Putamen (tissue), 1 donor: ENCODE measurements at places on chromosomes 5 and 9.

DNA sequence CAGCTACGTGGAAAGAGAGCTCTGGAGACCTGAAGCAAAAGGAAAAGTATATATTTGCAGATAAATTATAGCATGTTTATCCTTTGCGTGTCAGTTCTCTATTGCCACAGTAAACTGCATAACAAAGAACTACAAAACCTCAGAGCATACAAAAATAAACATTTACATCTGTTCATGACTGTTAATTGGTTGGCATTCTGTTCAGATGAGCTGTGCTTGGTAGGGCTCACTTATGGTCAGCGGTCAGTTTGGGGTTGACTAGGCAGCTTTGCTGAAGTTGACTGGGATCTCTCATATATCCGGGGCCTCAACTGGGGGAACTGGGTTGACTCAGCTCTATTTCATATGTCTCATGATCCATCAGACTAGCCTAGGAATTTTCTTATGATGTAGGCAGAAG, 257.7 kb downstream of the TLE1 start:
- DNase-seq: no peak

DNA sequence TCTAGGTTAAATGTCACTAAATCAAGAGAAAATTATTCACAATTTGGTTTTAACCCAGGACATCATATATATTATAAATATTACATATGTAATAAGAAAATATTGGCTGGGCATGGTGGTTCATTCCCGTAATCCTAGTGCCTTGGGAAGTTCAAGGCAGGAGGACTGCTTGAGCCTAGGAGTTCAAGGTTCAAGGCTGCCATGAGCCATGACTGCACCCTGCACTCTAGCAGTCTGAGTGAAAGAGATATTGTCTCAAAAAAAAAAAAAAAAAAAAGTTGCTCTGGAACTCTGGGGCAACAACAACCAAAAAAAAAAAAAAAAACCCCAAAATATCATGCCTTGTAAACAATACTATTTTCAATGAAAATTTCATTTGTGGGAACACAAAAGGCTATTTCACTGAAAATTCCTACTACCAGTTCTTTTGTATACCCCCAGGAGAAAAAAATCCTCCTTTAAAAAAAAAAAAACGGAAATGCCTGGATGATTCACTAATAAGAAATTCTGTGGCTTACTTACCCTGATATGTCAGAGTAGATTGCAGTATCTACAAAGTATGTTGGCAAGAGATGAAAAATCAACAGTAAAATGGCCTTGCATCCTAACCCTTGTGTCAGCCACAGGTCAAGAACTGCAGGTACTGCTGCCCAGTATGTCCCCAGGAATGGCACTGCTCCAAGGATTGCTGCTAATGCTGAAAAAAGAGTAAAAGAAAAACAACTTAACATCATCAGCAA, 22.6 kb upstream of the CTNNAL1 start:
- DNase-seq: no peak

GRCh38 chr9:93624977-93625376, 48.6 kb downstream of the PHF2 start:
- no peak for DNase-seq

GRCh38 chr9:6367128-6367890, 39.1 kb downstream of the TPD52L3 start:
- no peak for DNase-seq

- peak; percentile 28 for DNase-seq
Measured at GRCh38 chr5:125612181-125612721, 811.0 kb upstream of the GRAMD2B start.

- DNase-seq: peak; percentile 13
Measured at GRCh38 chr5:891837-892393, 686 bp downstream of the BRD9 start.

DNA sequence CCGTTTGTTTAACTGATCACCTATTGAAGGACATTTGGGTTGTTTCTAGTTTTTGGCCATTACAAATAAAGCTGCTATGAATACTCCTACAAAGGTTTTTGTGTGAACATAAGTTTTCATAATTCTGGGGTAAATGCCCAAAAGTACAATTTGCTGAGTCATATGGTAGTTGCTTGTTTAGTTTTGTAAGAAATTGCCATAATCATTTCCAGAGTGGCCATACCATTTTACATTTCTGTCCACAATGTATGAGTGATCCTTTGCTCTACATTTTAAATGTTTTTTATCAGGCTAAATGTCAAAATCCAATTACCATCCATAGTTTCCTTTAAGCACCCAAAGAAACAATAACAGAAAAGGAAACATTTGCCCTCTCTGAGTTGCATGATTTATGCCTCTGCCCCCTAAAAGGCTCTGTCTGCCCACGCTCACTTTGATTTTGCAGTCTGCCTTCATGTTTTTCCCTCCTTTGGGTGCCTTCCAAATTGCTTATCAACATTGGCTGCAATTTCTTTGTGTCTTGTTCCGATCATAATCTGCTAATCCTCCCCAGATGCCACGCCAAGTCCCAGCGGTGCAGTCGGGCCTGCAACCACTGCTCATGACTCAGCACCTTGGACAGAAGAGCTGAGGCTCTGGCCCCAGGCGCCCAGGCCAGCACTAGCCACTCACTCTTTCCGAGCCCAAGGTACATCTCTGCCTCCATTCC, 339.2 kb downstream of the PIK3R1 start:
- DNase-seq: no peak

GRCh38 chr5:14397717-14398116, 183.9 kb upstream of the OTULINL start:
- no peak for DNase-seq

GRCh38 chr9:12798066-12798770, 23.4 kb downstream of the LURAP1L start:
- no peak for DNase-seq

DNA sequence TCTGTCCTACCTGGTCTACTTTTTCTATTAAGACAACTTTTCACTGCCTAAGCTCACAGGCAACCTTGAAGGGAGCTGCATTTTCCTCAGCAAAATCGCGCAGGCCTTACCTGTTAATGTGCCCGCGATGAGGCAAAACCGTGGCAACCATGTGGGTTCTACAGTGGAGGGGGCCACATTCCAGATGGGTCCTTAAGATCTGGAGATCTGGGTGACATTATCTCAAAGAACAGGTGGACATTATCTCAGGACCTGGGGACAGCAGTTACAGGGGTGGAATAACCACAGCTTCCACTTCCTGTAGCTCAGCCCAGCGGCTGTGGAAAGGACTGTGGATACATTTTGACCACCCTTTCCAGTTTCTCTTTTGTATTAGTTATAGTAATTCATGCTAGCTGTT, 112.8 kb upstream of the PTCH1 start:
- no peak for DNase-seq

DNA sequence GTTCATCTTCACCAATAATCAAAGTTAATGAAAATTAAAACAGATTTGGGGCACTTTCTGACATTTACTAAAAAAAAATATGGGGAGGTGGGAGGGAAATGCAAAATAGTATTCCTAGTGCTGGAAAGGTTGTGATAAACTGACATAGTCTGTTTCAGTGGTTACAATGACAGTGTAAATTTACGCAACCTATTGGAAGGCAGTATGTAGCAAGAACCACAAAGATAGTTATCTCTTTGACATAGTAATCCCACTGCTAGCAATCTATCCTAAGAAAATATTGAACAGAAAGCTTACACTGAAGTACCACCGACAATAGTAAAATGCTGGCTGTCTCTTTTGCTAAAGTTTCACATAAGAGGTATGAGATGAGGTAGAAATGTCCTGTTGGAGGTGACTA, 15.1 kb upstream of the EPB41L4B start:
- DNase-seq: no peak

DNA sequence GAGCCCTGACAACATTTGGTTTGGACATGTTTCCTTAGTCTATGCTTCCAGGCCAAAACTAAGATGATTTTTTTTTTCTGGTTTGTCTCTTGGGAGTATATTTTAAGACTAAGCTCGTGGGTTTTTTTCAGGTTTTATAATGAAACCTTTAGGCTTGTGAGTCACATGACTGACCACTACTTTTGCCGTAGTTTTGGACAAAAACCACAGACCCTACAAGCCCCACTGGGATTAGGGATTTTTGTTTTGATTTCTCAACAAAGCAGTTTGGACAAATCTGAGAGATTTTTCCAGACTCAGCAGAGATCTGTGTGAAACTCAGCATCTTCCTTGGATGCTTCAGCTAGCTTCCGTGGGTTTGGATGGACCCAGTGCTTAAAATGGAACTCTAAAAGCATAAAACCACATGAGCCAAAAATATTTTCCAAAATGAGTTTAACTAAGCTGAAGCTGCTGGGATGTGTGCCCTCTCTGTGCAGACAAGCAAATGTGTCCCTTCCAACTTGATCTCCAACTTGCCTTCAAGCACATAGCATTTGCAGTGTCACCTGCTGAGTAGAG, 70.3 kb upstream of the SMIM15 start:
- DNase-seq: no peak

DNA sequence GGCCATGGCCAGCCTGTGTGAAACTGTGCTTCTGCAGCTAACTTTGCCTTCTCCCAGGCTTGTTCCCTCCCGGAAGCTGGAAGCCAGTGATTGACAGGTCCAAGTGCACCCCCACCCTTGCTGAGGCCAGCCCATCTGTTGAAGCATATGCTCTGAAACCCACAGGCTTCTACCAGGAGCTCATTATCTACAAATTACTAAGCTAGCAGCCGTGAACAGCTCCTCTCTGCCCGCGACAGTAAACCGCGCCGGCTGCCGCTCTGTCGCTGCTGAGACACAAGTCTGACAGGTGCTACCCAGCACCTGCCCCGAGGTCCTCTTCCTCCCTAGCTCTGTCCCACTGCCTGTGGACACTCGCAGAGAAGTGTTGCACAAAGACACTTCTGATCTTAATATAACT, 490.9 kb downstream of the GADD45G start:
- no peak for DNase-seq

GRCh38 chr5:153130296-153130695, 360.2 kb upstream of the GRIA1 start:
- no peak for DNase-seq

- DNase-seq: no peak
Measured at GRCh38 chr5:14594378-14595074, 12.9 kb downstream of the OTULINL start.

- DNase-seq: no peak
Measured at GRCh38 chr5:8897316-8897715, 648.6 kb downstream of the SEMA5A start.

- DNase-seq: no peak
Measured at GRCh38 chr9:120723565-120723964, 9.3 kb upstream of the MEGF9 start.

DNA sequence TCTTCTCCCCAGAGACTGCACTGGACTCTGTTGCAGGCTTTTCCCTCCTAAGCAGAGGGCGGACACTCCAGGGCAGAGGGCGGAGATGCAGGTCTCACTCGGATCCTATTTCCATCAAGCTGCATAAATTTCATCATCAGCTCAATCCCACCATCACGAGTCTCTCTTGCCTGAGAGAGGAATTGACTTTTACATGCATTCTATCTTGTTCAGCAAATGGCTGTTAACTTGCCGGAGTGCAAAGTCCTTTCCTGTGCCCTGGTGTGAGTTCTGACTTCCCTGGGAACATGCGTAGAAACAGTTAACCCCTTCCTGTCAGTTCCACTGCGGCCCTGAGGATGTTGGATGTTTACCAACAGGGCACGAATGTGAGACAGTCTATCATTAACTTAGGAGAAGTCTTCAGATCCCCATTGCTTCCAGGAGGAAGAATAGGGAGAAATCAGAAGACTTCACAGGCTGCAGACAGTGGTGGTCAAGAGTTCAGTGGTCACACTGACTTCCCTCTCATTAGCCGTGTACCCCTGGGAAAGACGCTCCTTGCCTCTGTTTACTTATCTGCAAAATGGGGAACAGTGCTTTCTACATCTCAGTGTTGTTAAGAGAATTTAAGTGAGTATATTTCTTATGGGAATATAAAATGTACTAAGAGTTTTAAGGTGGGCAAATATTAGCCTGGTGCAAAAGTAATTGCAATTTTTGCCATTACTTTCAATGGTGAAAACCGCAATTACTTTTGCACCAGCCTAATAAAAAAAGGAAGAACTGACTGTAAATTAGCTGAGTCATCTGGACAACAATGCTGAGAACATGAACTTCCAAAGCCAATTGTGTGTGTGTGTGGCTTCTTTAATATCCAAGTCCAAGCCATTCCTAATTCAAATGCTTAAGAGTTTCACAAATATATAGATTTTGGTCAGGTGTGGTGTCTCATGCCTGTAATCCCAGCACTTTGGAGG, 248.0 kb downstream of the DRD1 start:
- no peak for DNase-seq

DNA sequence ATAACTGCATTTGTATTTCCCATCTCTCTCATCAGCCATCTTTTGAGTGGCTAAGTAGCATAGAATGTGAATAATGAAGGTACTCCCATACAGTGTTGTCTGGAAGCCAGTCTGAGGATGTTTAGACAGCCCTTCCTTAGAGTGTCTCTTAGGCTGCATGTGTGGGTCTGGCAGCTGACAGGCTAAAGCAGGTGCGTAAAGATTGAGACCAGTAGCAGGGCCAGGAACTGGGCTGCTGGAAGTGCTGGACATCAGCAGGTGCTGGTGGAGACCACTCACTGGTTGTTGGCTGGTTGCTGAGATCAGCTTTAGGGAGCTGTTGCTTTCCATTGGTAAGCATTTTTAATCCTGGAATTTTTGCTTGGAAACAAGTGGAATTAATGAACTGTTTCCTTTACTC, 197.5 kb downstream of the PCSK5 start:
- no peak for DNase-seq

DNA sequence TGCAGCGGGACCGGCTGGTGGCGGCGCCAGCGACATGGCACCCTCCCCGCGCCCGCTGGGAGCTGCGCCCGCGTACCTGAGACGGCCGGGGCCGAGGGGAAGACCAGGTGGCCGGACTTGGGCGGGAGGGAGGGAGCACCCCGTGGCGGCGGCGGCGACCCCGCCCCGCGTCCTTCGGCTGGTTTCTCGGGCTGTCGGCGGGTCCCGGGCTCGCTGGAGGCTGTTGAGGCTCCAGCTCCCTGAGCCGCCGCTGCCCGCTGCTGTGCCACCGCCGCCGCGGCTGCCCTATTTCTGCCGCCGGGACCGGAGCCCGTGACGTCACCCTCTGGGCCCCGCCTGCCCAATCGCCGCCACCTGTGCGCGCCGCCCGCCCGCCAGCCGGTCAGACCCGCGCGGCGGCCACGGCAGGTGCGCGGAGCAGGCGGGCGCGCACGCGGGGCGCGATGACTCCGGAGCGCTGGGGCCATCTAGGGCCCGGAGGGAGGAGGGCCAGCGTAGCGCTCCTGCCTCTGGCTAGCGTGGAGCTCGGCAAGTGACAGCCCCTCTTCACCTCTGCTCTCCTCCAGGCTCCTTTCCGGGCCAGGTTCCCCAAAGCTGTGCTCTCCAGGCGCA, at the start of gene FSTL4:
FSTL4 (minus strand) TSS at position 293 of the 612 bp plus-strand sequence.
- peak; percentile 15 for DNase-seq

DNA sequence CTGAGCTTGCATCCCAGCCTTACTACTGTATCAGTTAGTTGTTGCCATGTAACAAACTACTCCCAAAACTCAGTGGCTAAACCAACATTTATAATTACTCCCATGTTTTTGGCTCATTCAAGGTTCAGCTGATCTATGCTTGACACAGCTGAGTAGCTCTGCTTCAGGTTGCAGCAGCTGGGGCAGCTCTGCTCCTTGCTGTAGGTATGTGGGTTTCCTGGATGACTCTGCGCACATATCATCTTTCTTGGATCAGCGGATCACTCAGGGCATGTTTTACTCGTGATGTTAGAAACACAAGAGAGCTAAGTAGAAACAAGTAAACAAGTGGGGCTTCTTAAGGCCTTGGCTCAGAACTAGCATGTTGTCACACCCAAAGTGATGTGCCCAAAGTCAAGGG, 15.1 kb downstream of the TEK start:
- DNase-seq: no peak
